Endothelial cell of umbilical vein (primary cell): ENCODE measurements at places on chromosomes 11 and 22. TPM values are rescaled to one million over a fixed set of nuclear protein-coding genes. Genes with fewer than 3 reads are reported as not detected.
A peak's percentile ranks its signal among the peaks of the same experiment; 100 is the strongest.

DNA sequence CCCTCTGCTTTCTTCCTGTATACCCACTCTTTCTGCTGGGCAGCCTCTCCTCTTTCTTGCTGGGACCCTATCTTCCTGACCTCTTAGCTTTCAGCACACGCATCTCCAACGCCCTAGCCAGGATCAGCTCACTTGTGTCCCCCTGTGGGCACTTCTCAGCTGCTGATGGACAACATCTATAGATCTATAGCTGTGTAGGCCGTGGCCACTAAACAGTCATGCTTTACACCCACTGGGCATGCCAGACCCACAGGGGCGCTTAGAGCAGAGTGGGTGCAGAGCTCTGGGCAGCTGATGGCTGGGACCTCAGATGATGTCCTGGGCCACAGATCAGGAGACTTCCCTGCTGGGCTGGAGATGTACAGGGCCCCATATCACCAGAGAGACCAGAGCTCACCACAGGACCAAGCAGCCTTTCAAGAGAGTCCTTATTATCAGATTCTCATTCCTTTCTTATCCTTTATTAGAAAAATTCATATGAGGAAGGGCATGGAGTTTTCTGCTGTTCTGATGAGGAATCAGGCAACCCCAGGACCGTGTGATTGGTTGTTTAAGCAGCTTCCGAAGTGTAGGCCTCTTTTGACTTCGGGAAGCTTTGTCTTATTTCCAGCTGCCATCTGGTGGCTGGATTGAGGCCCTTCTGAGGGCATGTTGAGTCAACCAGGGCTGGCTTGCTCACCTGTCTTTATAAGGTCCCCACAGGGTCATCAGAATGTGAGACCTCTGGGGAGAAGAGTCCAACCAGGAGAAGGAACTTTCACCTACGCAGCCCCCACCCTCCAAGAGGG, 60.5 kb downstream of the OSBP2 start:
- H3K27ac ChIP-seq = no peak overlapping the region
- H3K4me1 ChIP-seq = no peaks in the 10 kb centered on the region
- DNase-seq = peak; percentile 72
- H3K36me3 ChIP-seq = no peaks in the 10 kb centered on the region
- no peaks in the 10 kb centered on the region for H3K27me3 ChIP-seq
- no peak overlapping the region for H3K4me3 ChIP-seq

DNA sequence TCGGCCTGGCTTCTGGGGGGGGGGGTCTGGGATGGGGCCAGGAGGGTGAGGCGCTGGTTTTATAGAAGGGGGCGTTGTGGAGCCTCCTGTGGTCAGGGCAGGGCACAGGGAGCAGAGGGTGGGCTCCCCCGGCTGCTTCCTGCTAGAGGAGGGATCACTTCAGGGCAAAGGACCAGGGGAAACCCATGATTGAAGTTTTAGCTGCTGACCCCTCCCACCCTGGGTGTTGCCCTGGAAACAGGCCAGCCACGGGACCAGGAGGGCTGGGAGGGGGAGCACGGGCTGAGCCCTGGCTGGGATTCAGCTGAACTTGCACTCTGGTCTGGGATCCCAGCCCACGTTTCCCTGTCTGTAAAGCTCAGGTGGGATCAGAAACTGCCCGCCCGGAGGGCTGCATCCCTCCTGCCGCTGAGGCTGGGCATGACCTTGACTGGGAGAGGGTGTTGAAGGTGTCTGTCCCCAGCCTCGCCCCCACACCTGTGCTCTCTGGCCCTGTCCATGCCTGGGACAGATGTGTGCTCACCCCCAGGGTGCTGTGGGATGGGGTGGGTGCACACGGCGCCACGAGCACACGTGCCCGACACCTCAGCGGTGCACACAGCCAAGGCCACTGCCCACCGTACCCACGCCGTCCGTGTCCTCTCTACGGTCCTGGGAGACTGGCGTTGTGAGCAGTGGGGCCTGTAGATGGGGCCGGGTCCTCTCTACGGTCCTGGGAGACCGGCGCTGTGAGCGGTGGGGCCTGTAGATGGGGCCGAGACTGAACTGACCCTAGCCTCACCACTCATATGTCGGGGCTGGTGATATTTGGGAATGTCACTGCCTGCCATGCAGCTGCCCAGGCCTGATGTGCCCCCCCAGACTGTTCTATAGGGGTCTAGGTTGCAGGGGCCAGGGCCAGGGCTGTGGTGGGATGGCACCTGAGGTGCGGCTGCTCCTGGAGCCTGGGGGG, 2.3 kb downstream of the TSPAN4 start:
- peak; percentile 92 for DNase-seq
- peaks cover 5% of the 10 kb centered on the region for H3K36me3 ChIP-seq
- H3K4me1 ChIP-seq = peaks cover 39% of the 10 kb centered on the region
- peak overlapping the region; percentile 83 for H3K27ac ChIP-seq

DNA sequence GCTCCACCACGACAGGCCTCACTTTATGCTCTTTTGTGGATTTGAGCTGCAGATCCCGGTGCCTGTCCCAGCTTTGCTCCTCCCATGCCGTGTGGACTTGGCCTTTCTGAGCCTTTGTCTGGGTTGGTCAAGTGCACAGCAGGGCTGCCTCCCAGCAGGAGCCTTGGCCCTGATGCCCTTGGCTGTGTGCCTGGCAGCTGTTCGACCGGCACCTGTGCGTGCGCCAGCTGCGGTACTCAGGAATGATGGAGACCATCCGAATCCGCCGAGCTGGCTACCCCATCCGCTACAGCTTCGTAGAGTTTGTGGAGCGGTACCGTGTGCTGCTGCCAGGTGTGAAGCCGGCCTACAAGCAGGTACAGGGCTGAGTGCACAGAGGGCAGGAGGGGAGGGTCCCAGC, 46.5 kb downstream of the MYO7A start:
- H3K27ac ChIP-seq = no peak overlapping the region
- DNase-seq = no peak
- no peaks in the 10 kb centered on the region for H3K36me3 ChIP-seq
- no peak overlapping the region for H3K4me3 ChIP-seq
- H3K4me1 ChIP-seq = peaks cover 9% of the 10 kb centered on the region

The CECR2 gene
- total RNA-seq = 2.1 TPM in 1 of 2 replicates, not detected in the other

DNA sequence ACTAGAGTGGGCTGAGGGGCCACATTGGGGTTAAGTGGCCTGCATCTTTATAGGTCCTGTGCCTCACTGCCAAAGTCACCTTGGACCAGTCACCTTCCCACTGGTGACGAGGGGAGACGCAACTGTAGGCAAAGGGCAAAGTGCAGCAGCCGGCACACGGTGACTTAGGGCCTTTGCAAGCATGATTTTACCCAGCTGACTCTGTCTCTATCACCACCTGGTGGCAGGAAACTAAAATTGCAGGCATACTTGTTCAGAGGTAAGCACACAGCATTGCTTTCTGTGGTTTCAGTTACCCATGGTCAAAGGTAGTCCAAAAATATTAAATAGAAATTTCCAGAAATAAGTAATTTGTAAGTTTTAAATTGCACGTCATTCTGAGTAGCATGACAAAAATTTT, 1164.4 kb downstream of the BRD1 start:
- no peak for DNase-seq
- no peaks in the 10 kb centered on the region for H3K4me1 ChIP-seq
- no peaks in the 10 kb centered on the region for H3K27me3 ChIP-seq
- H3K36me3 ChIP-seq = no peaks in the 10 kb centered on the region
- no peak overlapping the region for H3K4me3 ChIP-seq

The MS4A4A gene
- total RNA-seq = not detected in 2 replicates

The UPK3A gene
- total RNA-seq = not detected in 2 replicates

The ZP1 gene
- not detected in 2 replicates for total RNA-seq

- no peaks in the 10 kb centered on the region for H3K27me3 ChIP-seq
- H3K4me1 ChIP-seq = peaks cover 2% of the 10 kb centered on the region
These were observed 42.2 kb upstream of the FAM181B start for GRCh38 chr11:82775736-82776346.

GRCh38 chr11:122199661-122200060, 83.6 kb upstream of the BLID start:
- H3K36me3 ChIP-seq = no peaks in the 10 kb centered on the region
- H3K4me3 ChIP-seq = no peak overlapping the region
- H3K27me3 ChIP-seq = no peaks in the 10 kb centered on the region
- H3K27ac ChIP-seq = peak overlapping the region; percentile 20

The A4GALT gene
- 18.8 and 20.7 TPM in 2 replicates for total RNA-seq

GRCh38 chr22:19718456-19719049, 4.2 kb downstream of the SEPTIN5 start:
- peaks cover 18% of the 10 kb centered on the region for H3K4me1 ChIP-seq
- peaks cover 14% of the 10 kb centered on the region for H3K36me3 ChIP-seq
- no peak overlapping the region for H3K27ac ChIP-seq

- H3K27me3 ChIP-seq = no peaks in the 10 kb centered on the region
- H3K4me3 ChIP-seq = no peak overlapping the region
- no peak for DNase-seq
- peaks cover under 1% of the 10 kb centered on the region for H3K4me1 ChIP-seq
- no peaks in the 10 kb centered on the region for H3K36me3 ChIP-seq
These were observed 101.6 kb upstream of the PARVA start for GRCh38 chr11:12275818-12276217.

GRCh38 chr11:100515087-100515486, 172.0 kb upstream of the ARHGAP42 start:
- no peaks in the 10 kb centered on the region for H3K36me3 ChIP-seq
- DNase-seq = no peak
- no peak overlapping the region for H3K4me3 ChIP-seq
- no peaks in the 10 kb centered on the region for H3K4me1 ChIP-seq
- H3K27me3 ChIP-seq = no peaks in the 10 kb centered on the region

DNA sequence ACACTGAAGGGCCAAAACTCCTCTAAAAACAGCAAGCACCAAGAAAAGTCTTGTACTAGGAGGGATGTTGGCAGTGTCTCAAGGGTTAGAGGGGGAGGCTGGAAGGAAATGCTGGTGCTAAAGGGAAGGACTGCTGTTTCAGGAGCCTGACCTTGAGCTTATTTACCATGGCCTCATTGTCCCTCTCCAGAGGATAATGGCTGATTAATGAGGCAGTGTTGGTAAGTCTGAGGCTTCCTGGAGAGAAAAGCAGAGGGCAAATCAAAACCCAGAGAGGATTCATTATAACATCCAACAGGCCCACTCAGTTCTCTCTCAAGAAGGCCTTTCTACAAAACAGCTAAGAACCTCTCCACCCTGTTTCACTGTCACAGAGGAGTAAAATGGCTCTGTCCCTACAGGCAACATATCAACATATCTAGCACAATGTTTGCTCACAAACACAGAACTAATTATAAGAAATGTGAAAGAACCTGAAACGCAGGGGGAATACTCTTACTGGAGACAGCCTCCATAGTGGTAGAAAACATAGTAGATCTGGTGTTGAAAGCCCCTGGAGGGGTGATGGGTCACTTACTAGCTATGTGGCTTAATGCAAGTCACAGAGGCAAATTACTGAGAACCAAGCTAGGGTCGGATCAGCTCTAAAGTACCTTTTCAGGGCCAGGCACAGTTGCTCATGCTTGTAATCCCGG, 31.4 kb downstream of the NUMA1 start:
- peak overlapping the region; percentile 40 for H3K27ac ChIP-seq
- peaks cover 8% of the 10 kb centered on the region for H3K4me1 ChIP-seq
- H3K27me3 ChIP-seq = no peaks in the 10 kb centered on the region
- peak overlapping the region; percentile 15 for H3K4me3 ChIP-seq

GRCh38 chr11:112221274-112221835, 4.9 kb upstream of the PTS start:
- H3K4me1 ChIP-seq = peaks cover 13% of the 10 kb centered on the region
- DNase-seq = peak; percentile 74
- no peaks in the 10 kb centered on the region for H3K36me3 ChIP-seq
- no peaks in the 10 kb centered on the region for H3K27me3 ChIP-seq

DNA sequence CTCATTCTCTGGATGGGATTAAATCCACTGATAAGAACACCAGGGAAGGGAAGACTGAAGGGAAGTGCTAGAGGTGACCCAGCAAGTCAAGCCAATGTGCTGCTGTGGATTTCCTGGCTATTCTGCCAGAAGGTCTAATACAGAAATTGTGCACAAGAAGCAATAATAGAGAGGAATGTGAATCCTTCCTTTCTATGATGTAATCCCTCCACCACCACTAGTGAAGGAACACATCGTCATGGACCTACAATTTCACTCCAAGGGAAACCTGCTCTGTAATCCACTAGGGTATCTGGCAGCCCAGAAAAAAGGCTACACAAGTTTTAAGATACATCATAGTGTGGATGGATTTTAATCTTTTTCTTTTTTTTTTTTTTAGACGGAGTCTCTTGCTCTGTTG, 17.4 kb downstream of the LARGE2 start:
- no peaks in the 10 kb centered on the region for H3K36me3 ChIP-seq
- H3K4me3 ChIP-seq = no peak overlapping the region
- no peak overlapping the region for H3K27ac ChIP-seq
- no peak for DNase-seq
- no peaks in the 10 kb centered on the region for H3K4me1 ChIP-seq

The CLDN5 gene
- 165 and 198 TPM in 2 replicates for total RNA-seq

DNA sequence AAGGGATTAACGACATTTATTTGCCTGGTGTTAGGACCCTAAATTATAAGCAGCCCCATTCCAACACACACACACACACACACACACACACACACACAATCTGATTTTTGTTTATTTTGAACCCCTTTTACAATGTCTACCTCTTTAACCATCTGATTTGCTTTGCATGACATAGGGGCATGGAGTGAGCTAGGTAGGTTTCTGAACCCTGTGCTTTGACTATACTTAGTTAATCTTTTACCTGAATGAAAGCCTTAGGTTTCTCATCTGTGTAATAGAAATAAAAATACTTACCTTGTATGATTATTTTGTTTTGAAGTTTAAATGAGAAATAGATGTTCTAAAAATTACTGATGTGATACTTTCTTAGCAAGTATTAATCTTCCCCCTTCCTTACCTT, 94.7 kb upstream of the FOLH1 start:
- H3K4me3 ChIP-seq = no peak overlapping the region
- H3K27me3 ChIP-seq = no peaks in the 10 kb centered on the region
- no peak overlapping the region for H3K27ac ChIP-seq
- no peaks in the 10 kb centered on the region for H3K4me1 ChIP-seq

DNA sequence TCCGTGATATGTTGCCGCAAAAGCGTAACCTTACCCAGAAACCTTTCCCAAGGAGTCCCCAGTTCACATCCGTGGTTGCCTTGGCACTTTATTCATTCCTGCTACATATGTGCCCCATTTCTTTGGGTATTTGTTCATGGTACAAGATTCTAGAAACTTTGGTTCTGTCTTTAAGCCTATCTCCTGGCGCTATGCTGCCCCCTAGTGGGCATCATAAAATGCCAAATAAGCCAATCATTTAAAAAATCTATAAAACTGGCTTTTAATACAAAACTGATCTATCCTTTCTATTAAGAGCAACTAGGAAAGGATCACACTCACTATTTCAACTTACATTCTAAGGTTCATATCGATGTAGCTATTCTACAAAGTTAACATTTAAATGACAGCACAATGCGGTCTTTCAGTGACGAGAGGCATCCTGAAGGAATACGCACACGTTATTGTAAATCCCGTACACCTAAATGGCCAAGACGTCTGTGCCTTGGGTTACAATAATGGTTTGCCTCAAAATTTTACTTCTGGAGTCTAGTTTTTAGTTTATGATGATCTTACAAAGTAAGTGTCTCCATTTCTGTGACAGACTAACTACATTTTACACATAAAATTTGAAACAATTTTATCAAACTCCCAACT, 16.2 kb downstream of the PIWIL3 start:
- H3K27me3 ChIP-seq = peaks cover 7% of the 10 kb centered on the region
- H3K4me3 ChIP-seq = no peak overlapping the region
- H3K4me1 ChIP-seq = peaks cover 25% of the 10 kb centered on the region
- peak; percentile 70 for DNase-seq

The C22orf15 gene
- total RNA-seq = not detected in 2 replicates

The CARD10 gene
- 39.5 and 40.6 TPM in 2 replicates for total RNA-seq

The EHF gene
- total RNA-seq = not detected in 2 replicates
